ENCODE measurements at places on chromosomes 11 and 22. TPM values are rescaled to one million over a fixed set of nuclear protein-coding genes. Genes with fewer than 3 reads are reported as not detected.

Gene C1QTNF6
- total RNA-seq, result 3.2 TPM

Gene KDELR3
- total RNA-seq, result 40.0 TPM

Gene ARFGAP3
- 76.7 TPM for total RNA-seq

DNA sequence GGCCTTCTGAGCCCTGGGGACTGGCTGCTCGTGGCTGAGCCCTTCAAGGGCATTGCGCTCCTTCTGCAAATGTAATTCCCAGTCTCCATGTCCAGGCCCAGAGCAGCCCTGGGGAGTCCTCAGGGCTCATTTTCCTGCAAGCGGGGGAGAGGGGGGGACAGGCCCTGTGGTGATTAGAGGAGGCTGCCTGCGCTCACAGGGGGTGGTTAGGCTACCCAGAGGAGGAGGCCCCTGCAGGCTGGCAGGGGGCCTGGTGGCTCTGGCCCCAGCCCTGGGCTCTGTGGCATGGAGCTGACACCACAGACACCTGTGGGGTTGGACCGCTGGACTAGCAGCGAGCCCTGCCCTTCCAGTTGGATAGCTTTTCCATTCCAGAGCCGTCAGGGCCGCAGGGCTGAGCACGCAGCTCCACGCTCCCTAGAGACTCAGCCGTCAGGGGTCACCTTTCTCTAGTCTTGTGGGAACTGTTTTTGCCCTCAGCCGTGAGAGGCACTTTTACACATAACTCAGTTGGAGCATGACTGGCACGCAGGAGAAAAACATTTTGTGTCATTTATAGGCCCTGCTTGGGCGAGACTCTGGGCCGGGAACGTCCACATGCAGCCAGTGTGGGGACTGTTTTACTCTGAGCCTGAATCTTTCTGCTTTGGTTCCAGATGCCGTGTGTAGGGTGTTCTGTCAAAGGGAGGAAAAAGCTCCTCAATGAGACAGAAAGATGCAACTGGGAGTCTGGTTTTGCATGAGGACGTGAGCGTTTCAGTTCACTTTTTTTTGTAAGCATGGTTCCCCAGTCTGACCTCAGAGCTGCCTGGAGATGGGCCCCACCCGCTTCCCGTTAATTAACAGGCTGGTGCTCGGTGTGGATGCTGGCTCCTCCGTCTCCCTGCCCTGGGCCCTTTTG lies 58.1 kb downstream of the LRP5 start:
- DNase-seq, result no peak

DNA sequence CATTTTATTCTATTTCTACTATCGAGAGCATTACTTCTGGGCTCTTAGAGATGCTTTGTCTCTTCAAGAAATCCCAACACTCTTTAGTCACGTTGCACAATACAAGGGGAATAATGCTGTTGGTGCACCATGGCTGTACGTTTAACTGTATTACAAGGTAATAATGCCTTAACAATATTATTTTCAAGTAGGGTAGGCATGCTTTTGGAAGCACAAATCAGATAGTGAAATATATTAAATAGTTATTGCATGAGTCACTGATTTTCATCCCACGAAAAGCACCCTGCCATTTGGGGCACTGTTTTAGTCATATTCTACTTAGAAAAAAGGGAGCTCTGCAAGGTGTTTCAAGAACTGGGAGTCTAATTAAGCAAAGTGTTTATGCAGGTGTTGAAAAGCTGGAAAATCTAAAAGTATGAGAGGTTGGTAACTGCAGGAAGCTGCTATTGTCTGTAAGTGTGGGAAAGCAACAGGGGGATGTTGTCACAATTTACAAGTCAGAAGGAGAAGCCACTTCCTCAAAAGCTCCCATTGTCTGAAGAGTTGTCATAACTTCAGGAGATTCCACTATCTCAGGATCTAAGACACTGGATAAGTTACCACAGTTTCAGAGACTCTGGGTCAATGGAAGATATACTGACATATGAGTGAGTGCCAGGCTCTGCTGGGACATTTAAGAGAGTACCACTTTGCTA lies 218.2 kb downstream of the JRKL start:
- DNase-seq, result no peak

DNA sequence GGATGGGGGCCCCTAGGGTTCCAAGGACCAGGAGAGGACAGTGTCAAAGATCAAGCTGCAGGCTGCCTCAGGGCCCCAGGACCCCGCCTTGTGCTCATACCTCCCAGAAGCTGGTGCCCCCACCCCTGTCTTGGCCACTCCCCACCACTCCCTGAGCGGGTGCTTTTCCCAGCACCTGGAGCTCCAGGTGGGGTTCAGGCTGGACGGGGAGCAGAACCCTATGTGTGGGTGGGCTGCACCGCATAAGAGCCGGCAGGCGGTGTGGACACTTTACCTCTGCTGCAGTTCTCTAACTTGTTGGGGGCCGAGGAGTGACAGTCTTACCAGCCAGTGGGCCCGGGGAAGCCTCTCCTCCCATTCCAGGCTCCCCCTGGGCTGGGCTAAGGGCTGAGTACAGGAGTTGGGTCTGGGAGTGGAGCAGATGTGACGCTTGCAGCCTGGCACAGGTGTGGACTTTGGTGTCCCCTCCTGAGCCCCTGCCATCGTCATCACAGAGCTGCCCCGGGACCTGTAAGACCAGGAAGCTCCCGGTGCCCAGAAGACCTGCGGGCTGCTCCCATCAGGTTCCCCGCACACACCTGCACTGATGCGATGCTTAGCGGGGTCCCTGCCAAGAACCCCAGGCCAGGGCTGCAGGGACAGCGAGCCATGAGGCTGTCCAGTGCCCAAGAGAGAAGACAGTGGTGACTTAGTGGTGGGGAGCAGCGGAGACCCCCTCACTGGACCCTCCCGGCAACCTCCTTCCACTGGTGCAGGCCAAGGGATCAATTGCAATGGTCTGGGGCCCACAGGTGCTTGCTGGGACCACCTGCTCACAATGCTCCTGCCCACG lies 674.5 kb downstream of the BRD1 start:
- DNase-seq, result no peak

GRCh38 chr11:68449951-68450350 lies 10.6 kb upstream of the PPP6R3 start:
- no peak for DNase-seq

- peak; percentile 37 for DNase-seq
These were observed 22.6 kb downstream of the ARHGEF17 start for GRCh38 chr11:73330569-73331093.

DNA sequence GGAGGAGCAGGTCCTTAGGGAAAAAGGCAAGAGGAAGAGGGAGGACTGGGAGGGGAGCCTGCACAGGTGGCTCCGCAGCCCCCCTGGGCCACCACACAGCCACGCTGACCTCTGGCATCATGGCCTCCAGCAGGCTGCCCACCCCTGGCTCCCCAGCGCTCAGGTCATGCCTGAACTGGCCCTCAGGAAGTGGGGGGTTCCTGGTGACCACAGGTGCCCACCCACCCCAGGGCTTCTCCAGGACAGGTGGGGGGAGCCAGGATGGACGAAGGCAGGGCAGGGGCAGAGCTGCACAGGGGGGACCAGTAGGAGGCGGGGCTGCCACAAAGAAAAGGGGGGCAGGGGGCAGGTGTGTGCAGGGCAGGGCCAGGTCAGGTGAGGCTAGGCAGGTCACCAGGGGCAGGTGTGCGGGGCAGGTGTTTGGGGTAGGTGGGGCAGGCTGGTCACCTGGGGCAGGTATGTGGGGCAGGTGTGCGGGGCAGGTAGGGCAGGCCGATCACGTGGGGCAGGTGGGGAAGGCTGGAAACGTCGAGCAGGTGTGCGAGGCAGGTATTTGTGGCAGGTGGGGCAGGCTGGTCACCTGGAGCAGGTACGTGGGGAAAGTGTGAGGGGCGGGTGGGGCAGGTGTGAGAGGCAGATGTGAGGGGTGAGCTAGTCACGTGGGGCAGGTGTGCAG lies 997 bp downstream of the DEAF1 start:
- no peak for DNase-seq

DNA sequence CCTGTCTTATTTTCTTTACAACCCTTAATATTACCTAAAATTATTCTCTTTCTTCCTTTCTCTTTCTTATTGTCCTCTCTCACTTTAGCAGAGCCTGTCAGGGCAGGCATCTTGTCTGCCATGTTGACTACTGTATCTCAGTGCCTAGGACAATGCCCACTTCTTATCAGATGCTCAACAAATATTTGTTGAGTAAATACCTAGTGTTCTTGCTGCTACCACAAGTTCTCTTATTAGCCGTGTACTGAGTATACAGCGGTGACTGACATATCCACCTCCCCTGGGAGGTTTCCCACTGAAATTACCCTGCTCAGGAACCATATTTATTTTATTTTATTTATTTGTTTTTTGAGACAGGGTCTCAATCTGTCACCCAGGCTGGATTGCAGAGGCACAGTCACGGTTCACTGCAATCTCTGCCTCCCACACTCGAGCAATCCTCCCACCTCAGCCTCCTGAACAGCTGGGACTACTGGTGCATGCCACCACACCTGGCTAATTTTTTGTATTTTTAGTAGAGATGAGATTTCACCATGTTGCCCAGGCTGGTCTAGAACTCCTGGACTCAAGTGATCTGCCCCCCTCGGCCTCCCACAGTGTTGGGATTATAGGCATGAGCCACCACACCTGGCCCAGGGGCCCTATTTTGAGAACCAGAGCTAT lies 6.7 kb downstream of the HPX start:
- no peak for DNase-seq

Measured in LHCN-M2 (cell line).